Head of caudate nucleus (tissue), 42 donors: ENCODE measurements at places on chromosomes 6 and 20.

GRCh38 chr6:149580880-149581279 is 14.7 kb downstream of the GINM1 start:
- DNase-seq = no peak

DNA sequence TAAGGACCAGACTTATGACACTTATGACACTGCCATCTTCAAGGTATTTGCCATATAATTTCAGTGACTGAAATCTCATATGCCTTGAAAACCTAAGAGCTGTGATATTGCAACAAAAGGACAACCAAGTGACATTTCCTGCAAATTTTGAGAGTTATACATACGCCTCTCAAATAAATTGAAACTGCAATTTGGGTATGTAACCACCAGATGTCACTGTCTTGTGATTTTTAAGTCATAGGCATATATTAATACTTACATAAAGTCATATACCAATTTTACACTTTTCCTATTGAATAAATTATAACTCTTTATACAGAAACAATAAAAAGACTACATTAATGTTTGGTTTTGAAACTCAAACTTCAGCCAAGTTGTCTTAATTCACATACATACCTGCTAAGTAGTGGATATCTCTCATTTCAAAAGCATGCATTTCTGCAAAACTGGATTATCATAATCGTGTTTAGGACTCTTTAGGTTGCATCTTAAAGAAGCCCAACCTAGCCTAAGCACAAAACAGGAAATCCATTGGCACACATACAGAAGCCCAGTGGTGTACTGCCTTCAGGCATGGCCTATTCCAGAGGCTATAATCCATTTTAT is 180.2 kb downstream of the PACRG start:
- DNase-seq = no peak

GRCh38 chr6:3882866-3883265 is 33.7 kb downstream of the FAM50B start:
- no peak for DNase-seq

- DNase-seq = no peak
Observed at GRCh38 chr20:43996240-43996930, 81.7 kb downstream of the TOX2 start.

GRCh38 chr6:107629548-107630129 is 139.7 kb downstream of the SOBP start:
- DNase-seq = no peak

GRCh38 chr20:31906001-31906400 is 35.6 kb downstream of the TTLL9 start:
- no peak for DNase-seq

GRCh38 chr6:75150685-75151412 is 55.0 kb downstream of the COL12A1 start:
- no peak for DNase-seq

- no peak for DNase-seq
Observed at GRCh38 chr6:21678990-21679389, 85.4 kb downstream of the SOX4 start.

DNA sequence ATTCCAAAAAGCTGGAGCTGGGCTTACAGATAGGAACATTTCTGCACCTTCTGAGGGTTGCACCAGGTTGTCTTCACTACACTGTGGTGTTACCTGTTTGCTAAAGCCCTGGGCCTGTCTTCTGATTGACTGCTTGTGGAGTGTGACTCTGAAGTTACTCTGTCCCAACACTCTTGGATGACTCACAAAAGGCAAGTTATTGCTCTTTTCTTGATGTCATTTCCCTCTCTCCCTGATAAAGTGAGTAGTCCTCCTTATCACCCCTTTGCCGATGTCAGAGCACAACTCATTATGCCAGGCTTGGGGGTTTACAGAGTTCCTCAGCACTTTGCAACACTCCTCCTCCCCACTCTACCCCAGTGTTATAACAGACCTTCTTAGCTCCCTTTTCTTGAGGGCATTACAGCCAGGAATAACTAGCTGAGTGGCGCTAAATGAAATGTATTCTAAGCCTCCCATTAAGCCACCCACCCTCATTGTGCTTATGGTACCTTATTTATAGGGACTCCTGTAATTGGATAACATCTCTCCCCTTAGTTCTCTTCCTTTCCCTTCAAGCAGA is 36.1 kb upstream of the NKX2-4 start:
- no peak for DNase-seq

- peak; percentile 19 for DNase-seq
Observed at GRCh38 chr20:45405571-45406259, 2.4 kb upstream of the DBNDD2 start.

DNA sequence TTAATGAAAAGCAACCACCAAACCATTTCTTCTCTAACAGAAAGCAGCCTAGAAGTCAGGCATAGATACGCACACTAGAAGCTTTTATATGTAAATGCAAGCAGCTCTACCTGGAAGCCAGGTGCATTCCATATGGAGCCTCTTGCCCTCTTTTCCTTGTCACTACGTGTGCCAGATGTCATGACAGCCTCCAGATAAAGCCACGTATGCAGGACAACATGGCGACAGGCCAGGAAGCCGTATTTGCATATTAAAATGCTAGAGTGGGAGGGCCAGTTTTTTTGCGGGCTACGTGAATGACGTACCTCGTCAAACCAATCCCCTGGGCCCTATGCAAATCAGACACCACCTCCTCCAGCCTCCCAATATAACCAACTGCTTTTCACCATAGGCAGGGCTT is 308.1 kb upstream of the SPTLC3 start:
- DNase-seq = no peak

DNA sequence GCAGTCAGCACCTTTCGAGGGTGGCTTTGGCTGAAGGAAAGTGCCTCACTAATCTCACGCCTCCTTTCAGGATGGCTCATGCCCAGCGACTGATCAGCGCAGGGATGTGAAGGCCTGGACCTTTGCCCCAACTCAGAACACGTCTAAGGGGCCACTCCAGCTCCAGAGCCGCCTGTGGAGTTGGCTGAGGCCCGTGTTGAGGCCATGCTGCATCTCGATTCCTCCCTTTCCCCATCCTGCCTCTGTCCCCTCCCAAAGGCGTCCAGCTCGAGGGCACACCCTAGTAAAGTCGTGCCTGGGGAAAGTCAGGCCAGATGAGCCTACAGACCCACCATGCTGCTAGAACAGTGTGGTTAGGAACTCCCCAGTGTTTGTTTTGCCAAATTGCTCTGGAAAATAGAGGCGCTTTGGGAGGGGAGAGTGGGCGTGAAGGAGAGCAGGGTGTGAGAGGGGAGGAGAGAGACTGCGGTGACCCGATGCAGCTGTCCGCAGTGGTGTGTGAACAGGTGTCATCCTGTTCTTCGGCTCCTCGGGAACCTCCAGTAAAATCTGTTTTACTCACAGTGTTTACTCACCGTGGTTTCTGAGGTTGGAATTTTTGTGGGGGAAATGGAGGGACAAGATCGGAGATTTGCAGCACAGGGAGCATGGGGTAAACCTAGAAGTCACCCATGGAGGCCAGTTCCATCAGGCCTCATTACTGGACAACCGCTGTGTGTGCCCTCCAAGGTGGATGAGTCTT is 85.0 kb upstream of the PMEPA1 start:
- no peak for DNase-seq

DNA sequence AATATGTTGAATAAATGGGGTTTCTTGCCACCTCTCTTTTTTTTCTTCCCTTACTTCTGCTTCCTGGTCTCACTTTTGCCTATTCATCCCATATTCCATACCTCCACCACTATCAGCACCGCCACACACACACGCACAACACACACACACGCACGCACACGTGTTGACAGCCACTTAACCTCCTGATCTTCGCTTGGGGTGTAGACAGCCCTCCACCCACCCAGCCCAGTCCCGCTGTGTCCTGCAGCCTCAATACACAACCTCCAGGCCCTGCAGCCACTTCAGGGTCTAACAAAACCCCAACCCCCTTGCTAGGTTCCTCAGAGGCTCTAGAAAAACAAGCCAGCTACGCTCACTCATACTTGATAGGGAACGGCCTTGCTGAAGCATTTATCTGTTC is 72.3 kb downstream of the LINC00237 start:
- DNase-seq = no peak

DNA sequence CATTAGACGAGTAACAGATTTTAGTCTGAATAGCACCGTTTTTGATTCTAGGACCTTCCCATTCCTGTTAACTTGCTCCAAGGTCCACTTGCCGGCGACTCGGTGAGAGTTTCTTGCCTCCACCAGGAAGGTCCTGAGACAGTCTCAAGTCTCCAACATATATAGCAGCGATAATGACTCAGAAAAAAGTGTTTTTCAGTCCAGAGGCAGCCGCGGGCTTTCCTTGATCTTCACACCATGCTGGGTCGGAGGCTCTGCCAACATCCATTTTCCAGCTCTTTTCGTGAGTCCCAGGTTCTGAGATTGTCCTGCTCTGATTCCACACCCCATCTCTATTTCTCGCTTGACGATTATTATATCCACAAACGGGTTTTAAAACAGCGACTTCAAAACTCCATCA is 170.5 kb downstream of the GPX5 start:
- no peak for DNase-seq

GRCh38 chr6:27141529-27142015 is 105.9 kb upstream of the PRSS16 start:
- no peak for DNase-seq

- DNase-seq = no peak
Observed at GRCh38 chr6:120873125-120873865, 461.0 kb downstream of the TBC1D32 start.

GRCh38 chr6:28683945-28684538 is 158.4 kb downstream of the GPX5 start:
- DNase-seq = no peak
